HEK293T (cell line): ENCODE measurements at places on chromosomes 1 and 21.

GRCh38 chr1:81559662-81560350 is 240.9 kb upstream of the ADGRL2 start:
- DNase-seq: no peak

DNA sequence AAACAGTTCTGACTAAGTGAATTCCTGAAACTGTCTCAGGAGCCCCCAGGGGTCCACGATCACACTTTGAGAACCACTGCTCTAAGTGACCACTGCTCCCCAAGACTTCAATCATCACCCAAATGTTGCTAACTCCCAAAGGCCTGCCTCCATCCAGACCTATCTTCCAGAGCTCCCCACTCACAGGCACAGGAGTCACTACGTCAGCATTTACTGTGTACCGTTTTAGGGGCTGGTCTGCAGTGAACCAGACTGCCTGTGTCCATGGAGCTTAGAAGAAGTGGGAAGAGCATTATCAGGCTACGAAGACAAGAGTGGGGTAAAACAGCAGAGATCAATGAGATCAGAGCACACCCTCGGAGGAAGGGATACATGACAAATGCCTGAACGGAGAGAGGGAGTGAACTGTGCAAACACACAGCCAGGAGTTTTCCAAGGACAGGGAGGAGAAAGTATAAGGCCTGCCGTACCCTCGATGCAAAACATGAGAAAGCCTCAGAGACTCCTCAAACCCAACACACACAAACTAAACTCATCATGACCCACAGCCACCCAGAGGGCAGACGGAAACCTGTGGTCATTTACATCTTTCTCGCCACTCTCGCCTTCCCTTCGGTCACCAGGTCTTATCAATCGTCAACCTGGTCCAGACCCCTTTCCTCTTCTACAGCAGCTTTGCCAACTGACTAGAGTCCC is 10.1 kb downstream of the GNB1 start:
- DNase-seq: no peak

DNA sequence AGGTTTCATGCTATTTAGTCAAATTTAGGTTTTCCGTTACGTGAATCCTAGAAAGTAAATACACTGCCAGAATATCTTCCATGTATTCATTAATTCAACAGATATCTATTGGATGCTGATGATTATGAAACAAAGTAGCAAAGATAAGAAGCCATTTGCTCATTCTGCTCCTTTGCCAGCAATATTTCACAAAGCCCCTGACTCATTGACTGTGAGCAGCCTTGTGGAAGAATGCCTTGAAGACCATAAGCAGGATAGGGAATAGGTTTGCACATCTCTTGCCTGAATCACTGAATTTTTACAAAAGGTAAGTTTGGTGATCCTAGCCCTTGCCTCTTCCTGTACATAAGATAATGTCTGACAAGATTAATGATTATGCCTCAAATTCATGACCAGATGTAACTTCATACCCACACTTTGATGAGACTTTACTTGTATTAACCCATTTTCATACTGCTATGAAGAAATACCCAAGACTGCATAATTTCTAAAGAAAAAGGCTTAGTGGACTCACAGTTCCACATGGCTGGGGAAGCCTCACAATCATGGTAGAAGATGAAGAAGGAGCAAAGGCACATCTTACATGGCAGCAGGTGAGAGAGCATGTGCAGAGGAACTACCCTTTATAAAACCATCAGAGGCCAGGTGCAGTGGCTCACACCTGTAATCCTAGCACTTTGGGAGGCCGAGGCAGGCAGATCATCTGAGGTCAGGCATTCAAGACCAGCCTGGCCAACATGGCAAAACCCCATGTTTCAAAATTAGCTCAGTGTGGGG is 1.6 kb upstream of the PIGK start:
- DNase-seq: no peak

- DNase-seq: no peak
Measured at GRCh38 chr1:77373702-77374101, 91.9 kb downstream of the AK5 start.

- DNase-seq: no peak
Measured at GRCh38 chr1:26994787-26995517, 1.5 kb downstream of the TRNP1 start.
